Activated gamma-delta T cell treated with Interleukin-2 at 50 U/mL for 16 hours (primary cell): ENCODE measurements at places on chromosomes 12 and 14.

DNA sequence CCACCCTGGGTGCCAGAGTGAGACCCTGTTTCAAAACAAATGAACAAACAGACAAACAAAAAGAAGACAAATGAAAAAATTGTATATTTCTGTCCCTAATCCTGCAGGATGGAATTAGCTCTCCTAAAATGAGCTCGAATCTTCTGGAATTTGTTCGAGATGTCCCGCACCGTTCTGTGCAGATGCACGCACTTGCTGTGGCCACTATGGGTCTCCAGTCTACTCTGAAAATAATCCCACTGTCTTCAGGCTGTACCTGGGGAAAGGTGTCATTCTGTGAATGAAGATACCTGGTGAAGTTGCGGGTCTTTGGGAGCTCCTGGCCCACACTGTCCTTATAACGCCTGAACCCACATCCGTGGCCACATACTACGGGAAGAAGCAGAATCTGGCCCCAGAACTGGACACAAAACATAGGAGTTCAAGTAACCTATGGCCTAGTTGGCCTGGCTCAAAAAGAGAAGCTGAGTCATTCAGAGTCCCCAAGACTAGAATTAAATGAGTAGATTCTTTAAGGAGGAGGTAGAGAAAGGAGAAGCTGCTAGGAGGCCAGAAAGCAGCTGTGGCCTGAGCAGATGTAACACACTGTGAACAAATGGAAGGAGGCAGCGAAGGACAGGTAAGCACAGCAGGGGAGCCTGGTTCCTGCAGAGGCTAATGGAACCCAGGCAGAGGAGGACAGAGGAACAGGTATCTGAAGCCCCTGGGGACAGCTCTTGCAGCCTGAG, 108.6 kb downstream of the FOXN3 start:
- DNase-seq: no peak

DNA sequence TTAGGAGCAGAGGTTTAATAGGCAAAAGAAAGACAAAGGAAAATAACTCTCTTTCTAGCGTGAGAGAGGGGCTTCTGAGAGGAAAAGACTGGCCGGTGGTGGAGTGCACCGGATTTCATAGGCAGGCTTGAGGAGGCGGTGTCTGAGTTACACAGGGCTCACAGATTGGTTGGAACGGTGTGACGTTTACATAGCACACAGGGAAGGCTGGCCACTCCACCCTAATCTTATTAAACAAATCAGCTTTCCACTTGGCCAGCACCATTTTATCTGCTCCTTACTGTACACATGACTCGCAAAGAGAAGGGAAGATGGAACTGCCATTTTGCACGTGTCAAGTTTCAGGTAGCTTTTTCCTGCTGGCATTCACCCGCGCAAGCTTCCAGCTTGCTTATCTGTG, 587.7 kb downstream of the RPL10L start:
- no peak for DNase-seq

- DNase-seq: no peak
Measured at GRCh38 chr14:79649856-79650255, 561.4 kb downstream of the DIO2 start.

- DNase-seq: no peak
Measured at GRCh38 chr12:80643961-80644360, 63.5 kb upstream of the MYF6 start.

DNA sequence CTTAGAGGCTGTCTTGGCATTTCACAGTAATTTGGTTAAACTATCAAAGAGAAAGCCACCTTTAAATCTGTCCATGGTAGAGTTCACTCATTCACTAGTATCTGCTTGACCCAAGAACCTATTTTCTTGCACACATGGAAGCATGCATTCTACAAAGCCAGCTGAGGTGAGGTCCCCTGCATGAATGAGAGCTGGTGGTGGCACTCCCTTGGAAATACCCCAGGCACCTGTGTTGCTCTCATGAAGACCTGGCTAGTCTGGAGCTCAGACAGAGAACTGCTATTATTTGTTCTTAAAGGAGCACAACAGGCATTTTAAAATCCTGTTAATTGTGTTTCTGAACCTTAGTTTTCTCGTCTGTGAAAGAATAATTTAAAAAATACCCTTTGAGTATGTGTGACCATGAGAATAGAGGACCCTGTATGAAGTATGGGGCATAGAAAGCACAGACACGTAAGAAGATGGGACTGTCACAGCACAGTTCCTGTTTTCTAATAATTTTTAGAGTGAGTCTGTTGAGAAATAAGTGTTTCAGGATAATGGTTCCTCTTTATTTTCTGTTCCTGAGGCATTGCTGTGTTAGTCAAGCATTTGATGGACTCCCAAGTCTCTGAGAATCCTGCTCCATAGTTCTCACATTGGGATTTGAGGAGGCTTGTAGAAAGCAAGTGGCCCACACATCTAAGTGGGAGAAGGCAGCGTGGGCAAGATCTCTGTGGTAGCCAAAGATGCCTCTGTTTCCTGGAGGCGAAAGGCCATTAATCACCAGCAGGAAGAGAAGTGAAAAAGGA, 10.9 kb downstream of the RGS6 start:
- DNase-seq: no peak

- no peak for DNase-seq
Measured at GRCh38 chr12:3759878-3760277, 7.0 kb upstream of the CRACR2A start.

DNA sequence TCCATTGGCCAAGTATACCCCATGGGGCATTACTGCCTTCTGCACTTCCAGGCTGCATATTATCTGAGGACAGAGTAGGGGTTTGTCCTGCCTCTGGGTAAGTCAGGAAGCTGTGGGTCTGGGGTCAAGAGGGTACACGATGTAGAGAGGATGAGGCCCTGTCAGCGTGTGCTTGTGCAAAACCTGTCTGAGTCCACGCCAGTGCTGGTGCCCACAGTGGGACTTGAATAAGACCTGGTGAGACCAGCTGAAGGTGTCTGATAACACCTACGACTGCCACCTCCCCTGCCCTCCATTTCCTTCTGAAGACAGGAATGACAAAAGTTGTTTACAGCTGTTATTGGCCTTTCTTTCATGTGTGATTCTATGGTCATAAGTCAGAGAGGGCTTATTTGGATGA, 22.1 kb upstream of the NID2 start:
- DNase-seq: no peak

DNA sequence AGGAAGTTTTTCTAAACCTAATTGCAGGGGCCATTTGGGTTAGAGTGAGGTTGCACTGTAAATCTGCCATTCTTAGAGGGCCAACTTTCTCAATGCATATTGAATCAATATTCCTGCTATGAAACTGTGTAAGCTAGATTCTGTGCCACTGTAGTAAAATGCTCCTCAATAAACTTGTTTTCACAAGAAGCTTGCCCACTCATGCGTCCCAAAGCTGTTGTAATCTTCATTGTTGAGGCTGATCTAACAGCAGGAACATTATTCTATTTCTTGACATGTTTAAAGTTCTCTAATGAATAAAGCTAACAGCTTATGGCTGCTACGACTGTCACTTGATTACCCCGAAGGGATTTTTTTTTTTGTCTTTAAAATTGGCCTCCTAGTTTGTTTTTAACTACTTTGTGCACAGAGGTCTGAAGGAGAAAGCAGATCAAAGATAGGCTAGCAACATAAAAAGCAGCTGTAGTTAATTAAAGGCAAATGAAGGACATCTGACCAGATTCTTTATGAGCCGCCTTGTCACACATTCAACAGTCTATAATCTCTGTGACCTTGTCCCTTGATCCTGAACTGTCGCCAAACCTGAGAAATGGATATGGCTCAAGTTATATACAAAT, 243.7 kb downstream of the PAX9 start:
- no peak for DNase-seq

DNA sequence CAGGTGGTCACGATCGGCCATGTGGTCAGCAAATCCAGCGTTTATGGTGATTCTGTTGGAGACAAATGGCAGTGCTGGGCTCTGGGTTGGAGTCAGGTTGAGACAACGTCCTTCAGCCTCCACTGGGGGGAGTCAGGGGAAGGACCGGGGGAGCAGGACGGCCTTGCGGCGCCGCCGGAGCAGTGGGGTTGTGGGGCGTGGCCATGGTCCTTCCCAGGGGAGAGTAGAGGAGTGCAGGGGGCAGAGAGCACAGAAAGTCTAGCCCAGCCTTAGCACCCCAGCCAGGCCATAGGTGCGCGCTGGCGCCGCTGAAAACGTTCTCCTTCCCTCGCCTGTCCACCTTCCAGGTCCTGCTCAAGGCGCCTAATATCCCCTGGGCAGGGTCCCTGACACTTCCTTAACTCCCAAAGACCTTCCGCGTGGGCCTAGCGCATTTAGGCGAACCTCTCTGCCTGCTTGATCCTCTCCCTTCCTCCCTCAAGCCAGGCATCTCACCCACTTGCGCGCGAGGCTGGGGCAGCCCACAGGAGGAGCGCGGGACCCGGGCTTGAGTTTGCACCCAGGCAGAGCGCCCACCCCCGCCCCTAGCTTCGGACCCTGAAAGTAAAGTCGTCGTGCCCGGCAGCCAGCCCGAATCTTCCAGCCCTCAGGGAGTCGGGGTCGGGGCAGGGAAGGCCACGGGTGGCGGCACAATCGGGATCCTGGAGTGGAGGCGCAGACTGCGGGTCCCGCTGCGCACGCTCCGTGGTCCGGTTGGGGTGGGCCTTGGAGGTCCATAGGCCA, 3.1 kb upstream of the KIF26A start:
- no peak for DNase-seq

DNA sequence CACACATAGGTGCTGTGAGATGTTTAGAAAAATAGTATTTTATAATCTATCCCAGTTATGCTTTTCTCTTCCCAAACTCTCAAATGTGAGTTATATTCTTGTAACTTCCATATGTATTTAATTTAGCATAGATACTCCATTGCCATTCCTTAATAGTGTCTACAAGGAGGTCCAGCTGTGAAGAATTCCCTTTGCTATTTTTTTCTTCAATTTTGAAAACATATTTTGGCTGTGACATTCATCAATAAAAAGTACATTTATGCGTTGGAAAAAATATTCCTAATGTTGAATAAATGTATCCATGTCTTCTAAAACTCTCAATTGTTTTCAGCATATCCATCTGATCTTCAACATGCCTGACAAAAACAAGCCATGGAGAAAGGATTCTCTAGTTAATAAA, 1402.0 kb upstream of the SEL1L start:
- no peak for DNase-seq

GRCh38 chr12:131047789-131048610, 94.3 kb downstream of the ADGRD1 start:
- DNase-seq: no peak

DNA sequence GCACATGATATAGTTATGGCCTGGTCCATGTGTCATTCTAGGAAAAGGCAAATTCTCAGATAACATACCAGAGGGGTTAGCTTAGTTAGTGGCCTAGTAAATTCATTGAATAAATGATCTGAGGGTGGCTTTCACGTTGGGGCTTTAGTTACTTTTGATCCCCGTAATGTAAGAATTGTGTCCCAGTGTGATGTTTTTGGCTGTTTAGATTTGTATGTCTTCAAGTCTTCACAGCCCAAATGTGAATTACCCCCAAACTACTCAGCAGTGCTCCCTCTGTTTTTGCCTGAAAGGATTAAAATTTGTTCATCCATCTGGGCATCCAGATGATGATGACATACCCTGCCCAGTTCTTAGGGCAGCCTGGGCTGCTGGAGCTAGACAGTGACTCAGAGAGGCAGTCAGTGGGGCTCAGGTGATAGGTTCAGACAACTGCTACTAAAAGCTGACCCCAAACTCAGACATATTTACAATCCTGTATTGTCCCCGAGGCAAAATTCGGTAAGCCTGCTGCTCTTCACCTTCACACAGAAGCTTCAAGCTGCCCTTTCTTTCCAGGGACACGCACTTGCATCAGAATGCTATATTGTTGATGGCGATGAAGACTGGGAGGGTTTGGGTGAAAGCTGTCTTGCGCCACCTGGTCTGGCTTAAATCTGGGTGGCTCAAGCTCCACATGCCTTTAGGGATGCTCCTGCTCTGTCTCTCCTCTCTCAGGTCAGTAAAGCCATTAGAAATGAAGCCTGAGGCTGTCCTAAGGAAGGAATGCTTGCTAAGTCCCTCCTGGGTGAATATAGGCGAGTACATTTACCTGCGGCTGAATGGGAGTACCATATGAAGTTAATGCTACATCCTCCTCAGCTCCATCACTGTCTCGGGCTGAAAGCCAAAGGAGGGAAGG, 10.3 kb downstream of the GPRC5D start:
- DNase-seq: no peak

- DNase-seq: no peak
Measured at GRCh38 chr12:19546611-19547162, 107.4 kb downstream of the AEBP2 start.

GRCh38 chr14:91317381-91318308, 73.1 kb upstream of the GPR68 start:
- peak; percentile 92 for DNase-seq

DNA sequence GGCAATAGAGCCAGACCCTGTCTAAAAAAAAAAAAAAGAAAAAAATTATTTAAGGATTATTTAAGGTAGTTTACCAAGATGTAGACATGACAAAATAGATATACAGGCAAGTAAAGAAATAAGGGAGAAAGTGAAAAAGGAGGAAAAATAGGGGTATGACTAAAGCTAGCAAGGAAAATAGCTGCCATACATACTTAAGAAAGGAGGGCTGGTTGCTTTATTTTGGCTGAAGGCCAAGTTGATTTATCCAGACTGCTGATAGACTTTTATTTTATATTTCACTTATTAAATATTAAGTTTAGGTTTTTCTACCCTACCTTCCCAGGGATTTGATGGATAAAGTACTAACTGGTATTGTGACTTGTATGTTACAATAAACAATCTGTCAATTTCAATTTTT, 8.3 kb upstream of the AEBP2 start:
- no peak for DNase-seq

DNA sequence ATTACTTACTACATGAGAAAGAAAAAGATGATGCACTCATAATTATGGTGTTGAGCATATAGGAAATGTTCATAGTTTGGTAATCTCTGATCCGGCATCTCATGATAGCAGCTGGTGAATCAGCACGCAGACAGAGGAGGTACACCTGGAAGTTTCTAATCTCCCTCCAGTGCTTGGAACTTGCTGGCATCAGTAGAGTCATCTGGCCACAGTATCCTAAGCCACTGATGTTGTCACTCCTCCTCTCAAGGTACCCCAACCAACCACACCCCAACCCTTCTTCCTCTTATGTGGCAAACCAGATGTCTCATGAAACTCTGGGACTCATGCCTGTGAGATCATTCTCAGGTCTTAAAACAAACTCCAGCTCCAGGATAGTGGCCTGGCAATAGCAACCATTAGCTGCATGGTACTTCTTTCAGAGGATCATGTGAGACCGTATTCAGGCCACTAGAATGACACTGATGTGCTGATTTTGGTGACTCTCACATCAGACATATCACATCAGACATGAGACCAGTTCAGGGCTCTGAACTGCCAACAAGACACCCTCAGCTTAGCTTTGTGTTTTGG, 143.0 kb downstream of the RASSF9 start:
- no peak for DNase-seq
